ENCODE measurements at places on chromosomes 11 and 22.

- no peak for DNase-seq
Observed at GRCh38 chr11:67492801-67493547, 10.1 kb downstream of the AIP start.

GRCh38 chr11:134270250-134270714, 5.9 kb upstream of the GLB1L3 start:
- DNase-seq = no peak

DNA sequence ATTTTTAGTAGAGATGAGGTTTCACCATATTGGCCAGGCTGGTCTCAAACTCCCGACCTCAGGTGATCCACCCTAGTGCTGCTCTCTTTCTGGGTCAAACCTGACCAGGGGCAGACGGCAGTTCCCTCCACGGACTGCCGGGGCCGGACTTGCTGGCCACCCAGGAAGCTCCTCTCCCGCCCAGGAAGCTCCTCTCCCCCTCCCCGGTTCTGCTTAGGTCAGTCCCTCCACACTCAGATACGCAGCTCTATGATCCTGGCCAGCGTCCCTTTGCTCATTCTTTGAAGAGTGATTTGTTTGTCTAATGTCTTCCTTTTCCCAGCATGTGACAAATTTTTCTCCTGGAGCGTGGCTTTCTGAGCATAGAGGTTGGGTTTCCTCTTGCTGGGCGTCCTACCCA, 125.3 kb upstream of the B3GAT1 start:
- no peak for DNase-seq

- no peak for DNase-seq
Observed at GRCh38 chr22:19045094-19045493, 77.1 kb downstream of the DGCR2 start.

- DNase-seq = no peak
Observed at GRCh38 chr11:125304876-125305275, 140.3 kb downstream of the PKNOX2 start.

DNA sequence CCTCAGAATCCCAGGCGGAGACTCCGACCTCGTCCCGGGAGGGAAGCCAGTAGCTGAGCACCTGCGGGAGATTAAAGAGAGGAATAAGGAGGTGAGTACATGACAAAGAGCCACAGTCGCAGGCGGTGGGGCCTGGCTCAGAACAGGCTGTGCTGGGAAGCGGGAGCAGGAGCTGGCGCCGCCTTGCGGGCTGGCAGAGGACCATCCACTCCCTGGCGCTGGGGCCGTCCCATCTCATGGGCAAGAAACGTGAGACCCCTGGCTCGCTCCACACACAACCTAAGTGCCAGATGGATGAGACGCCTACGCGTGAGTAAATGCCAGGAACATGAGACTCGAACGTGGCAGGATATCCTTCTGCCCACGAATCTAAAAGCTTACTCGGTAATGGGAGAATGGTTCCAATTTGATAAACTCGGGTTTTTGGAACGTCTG, 6.3 kb downstream of the CEND1 start:
- DNase-seq = no peak

GRCh38 chr22:26552466-26552865, 37.5 kb downstream of the TPST2 start:
- no peak for DNase-seq

DNA sequence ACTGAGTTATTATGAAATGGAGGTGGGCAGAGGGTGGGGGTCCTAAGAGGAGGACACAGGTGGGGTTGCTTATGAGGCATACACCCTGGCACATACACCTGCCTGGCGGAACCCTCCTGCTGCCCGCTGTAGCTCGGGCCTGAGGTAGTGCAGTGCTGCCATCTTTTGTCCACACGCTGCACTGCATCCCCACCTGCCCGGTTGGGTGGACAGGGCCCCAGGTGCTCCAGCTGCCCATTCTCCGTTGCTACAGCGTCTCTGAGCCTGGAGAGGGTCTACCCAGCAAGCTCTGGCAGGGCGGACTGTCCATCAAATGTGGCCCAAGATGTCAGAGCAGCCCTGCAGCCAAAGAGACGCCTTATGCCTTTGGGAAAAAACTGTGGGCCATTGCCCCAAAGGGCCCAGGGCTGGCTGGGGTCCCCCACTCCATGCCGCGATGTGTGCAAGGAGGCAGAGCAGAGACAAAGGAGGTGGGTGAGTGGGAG, 131.2 kb downstream of the BUD13 start:
- DNase-seq = peak; percentile 3

GRCh38 chr11:13228572-13228971, 49.0 kb upstream of the BMAL1 start:
- DNase-seq = no peak

GRCh38 chr11:61026121-61027031, 54.9 kb downstream of the CD6 start:
- no peak for DNase-seq

- DNase-seq = no peak
Observed at GRCh38 chr22:35462498-35463230, 62.7 kb downstream of the MCM5 start.

- no peak for DNase-seq
Observed at GRCh38 chr11:122813176-122813893, 25.0 kb upstream of the CRTAM start.

DNA sequence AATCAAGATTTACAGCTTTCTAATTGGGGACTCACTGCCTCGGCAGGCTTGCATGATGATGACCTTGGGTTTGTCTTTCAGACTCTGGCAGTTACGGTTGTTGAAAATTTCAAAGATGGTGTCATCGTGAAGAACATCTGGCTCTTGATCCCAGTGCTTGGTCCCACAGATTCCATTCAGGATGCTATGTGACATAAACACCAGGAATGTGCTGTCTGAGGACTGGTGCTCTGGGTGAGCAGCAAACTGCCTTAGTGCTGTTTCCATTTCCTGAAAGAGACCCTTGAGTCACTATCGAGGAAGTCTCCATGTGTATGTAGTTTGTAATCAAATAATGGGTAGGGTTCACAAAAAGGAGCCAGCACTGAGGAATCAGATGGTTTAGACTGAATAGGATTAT, 7.1 kb downstream of the CASP12 start:
- no peak for DNase-seq

- no peak for DNase-seq
Observed at GRCh38 chr22:30871391-30872284, 96.9 kb downstream of the MORC2 start.

DNA sequence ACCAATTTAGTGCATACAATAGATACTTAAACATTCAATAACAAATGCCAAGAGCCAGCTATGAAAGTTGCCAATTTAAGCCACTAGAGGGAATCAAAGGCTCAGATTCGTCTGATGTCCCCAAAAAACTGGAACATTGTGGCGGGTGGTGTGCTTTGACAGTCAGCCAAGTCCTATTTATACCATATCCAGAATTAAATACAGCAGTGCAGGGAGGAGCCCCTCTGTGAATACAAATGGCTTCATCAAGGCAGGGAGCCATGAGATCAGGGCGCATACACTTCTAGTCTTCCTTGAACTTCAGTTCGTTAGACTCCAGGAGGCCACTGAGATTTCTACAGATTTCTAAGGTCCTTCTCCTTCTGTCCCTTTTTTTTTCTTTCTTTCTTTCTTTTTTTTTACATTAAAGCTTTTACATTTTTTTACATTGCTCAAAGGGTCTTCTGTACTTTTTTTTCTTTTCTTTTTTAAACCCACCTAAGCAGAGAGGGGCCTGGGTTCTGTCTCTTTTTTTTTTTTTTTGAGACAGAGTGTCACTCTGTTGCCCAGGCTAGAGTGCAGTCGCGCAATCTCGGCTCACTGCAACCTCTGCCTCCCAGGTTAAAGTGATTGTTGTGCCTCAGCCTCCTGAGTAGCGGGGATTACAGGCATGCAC, 41.5 kb upstream of the HSPA8 start:
- no peak for DNase-seq

DNA sequence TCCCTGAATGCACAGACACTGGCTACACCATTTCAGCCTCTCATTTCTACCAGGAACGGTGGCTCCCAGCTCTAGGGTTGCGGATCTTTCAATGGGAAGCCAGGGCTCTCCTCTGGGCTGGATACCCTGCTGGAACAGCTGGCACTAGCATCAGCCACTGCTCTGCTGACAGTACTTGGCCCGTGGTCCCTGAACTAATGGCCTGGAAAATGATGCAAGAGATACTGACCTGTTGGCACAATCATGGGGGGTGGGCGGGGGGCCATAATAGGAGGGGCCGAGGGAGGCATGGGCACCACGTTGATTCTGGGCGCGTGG, 10.7 kb upstream of the TBC1D10A start:
- no peak for DNase-seq

GRCh38 chr11:124467381-124467927, 22.0 kb upstream of the OR8B8 start:
- no peak for DNase-seq

Data from stimulated activated CD4-positive, alpha-beta T cell treated with anti-CD3 and anti-CD28 coated beads, Interleukin-1b, Interleukin-23, amount 100 ng/mL, for 4 hours (primary cell).